ENCODE measurements at places on chromosomes 6 and 20.

GRCh38 chr6:158039571-158040050 is 57.9 kb downstream of the SYNJ2 start:
- DNase-seq: no peak

DNA sequence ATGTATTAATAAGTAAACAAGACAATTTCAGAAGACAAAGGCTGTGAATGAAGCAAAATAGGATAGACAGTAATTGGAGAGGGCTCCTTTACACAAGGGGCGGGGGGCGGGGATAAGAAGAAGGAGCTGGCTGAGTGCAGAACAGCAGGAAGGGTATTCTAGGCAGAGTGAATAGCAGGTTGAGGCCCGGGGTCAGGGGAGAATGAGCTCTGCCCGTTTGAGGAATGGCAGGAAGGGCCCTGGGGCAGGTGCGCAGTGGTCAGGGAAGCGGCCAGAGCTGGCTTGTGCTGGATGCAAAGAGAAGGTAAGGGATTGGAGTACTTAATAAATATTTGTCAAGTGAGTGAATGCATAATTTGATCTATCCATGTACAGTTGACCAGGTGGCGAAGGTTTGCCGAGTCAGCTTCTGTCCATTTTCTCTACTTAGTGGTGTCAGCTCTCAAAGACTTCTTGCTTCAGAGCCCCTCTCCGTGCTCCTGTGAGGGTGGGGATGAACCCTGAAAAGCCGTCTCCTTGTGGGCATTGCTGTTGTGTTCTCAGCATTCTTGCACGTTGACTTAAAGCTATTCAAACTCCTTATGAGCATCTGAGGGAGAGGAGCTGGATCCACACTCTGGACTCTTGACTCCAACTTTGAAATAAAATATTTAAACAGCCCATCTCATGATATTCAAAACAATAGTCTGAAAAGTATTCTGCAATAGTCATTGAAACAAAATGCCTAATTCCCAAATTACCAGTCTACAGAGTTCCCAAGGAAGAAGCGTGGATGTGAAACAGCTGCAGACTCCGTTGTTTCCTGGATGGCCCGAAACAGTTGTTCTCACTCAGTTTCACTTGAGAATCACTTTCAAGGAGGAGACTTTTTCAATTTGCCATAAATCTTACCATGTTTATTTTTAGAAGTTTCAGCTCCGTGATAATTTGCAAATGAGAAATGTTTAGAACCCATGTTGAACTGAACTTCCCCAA is 105.1 kb downstream of the EDN3 start:
- DNase-seq: peak; percentile 53

DNA sequence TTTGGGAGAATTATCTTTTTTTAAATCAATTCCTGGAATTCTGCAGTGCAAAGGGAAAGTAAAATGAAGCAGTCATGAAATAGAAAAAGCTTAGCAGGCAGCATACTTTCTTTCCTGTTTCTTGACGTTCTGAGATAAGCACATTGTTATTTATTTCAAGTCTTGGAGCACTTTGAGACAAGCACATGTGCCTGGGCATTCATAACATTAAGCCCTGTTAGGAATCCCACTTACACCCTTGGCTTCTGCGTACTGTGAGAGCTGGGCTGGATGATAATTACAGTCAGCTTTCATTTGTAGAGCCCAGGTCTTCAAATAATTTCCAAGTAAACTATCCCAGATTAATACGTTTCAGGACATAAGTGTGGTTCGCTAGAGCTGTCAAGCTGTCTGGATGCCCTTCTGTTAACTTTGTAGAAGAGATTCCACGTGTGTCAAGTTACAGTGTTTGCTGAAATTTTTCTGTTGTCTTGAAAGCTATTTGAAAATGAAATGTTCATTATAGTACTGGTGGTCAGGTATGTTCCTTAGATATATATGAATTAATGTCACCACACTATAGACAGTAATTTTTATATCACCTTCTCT is 8.9 kb downstream of the FARS2 start:
- DNase-seq: no peak

GRCh38 chr6:39005774-39006173 is 42.8 kb upstream of the GLP1R start:
- no peak for DNase-seq

DNA sequence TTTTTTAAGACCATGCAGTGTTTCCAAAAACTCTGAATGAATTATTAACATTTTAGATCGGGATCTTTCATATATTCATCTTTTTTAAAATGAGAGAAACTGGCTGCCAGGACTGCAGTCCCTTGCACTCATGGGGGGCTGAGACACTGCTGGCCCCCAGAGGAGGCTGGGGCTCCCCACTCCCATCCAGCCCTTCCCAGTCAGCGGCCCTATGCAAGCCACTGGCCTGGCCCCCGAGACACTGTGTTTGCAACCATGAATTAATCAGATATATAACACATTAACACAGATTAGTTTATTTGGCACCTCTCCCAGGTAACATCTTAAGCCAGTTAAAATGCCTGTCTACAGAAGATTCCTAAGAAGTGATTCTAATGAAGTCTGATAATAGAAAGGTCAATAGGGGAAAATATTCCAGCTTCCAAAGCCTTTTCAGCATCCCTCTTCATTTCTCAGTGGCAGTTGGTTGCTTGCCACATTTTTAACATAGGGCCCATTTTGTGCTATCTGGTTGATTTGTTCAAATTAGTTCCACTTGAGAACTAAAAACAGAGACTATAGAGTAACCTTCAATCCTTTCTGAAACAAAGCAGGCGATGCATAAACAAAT is 184.4 kb upstream of the FBXL4 start:
- DNase-seq: peak; percentile 35

DNA sequence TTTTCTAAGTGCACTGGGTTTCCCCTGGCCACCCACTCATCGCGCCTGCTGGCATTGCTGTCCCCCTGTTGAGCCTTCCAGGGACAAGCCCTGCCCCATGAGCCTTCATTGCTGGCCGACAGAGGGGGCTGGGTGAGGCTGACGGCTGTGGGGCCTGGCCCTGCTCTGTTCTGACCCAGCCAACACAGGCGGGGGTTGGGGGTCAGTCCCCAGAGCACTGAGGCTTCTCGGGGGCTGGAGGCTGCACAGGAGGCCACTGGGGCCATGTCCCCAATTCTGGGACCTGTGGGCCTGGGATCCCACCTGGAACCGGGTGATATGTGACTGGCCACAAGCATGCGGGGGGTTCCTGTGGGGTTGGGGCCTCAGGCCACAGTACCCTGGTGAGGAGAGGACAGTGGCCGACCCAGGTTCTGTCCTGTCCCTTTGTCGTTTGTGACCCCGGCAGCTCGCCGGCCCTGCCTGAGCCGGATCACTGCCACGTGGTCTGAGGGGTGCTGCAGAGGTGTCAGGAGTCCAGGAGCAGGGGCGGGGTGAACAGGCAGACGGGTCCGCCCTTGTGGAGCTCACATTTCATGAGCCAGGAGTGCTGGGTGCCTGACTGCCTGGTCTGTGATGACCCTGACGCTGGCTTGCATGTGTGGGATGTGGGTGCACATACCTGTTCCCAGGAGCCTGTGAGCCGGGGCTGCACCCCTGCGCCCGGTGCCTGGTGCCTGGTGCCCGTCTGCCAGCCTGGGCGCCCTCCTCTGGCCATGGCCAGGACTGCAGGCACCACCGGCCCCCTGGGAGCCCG is 2.1 kb upstream of the COL20A1 start:
- peak; percentile 59 for DNase-seq

- peak; percentile 65 for DNase-seq
Observed at GRCh38 chr6:152720974-152721373, 23.3 kb downstream of the MYCT1 start.

DNA sequence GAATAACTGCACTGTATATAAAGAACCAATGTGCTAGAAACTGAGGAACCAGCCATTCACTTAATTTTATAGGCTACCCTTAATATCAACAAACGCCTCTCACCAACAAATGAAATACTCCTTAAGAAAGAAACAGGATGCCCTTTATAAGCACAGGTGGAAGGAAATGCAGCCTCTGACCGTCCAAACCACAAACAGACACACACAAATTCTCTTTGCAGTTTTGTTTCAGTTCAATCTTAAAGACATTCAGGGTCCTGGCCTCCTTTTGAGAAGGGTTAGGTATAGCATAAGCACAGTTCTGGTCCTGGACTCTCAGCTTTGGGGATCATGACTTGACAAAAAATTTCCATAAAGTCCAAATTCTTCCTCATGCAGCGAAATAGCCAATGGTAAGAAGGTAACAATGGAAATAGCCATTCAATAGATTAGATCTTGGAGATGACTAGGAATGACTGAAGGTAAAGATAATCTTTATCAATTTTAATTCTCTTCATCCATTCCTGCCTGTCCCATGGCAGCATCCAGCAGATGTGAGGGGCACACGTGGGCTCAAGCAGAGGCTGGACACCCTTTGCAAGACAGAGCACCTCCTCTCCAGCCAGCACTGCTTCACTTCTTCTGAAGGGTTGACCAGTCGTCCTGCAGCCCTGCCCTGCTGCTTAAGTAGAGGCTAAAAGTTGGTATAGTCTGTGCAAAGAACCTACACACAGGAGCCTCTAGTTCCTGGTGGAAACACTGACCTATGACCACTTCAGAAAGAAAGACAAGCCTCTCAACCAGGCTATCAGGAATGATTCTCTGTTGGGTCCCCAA is 123.9 kb downstream of the CD83 start:
- DNase-seq: no peak

DNA sequence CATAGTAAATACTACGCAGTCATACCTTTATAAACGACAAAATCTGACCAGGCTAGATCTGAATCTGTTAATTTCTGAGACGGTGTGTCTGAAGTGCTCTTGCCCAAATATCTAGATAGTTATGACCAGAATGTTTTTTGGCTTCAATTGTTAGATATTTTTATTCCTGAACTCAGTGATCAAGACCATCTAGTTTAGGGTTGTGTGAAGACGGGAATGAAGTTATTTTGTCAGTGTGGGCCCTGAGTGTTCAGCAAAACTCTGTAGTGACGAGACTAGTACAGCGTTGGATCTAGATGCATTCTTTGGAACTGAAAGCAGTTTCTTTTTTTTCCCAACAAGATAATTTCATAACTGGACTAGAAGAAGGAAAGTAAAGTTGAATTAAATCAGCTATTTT is 3.1 kb downstream of the STXBP5 start:
- no peak for DNase-seq

GRCh38 chr6:13299918-13300317 is 28.4 kb downstream of the TBC1D7 start:
- no peak for DNase-seq

GRCh38 chr6:157514659-157515496 is 133.9 kb downstream of the ZDHHC14 start:
- no peak for DNase-seq

DNA sequence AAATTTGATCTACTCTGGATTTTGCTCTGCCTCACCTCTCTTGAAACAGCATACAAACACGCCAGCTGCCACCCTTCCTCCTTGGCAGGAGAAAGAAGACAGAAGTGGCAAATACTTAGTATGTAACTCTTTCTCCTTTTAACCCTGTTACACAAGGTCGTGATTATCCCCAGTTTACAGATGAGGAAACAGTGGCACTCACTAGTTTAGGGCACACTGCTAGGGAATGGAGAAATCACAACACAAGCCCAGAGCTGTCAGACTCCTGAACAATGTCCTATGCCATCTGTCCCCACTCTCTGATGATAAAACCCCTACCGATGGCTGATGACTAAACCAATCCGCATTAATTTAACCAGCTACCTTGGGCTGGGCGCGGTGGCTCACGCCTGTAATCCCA is 79.7 kb downstream of the FGD2 start:
- no peak for DNase-seq

GRCh38 chr6:44012078-44012493 is 115.2 kb downstream of the MRPL14 start:
- DNase-seq: no peak

GRCh38 chr20:58251979-58252591 is 23.6 kb upstream of the ANKRD60 start:
- no peak for DNase-seq

GRCh38 chr6:117927866-117928265 is 20.8 kb downstream of the SLC35F1 start:
- no peak for DNase-seq

- no peak for DNase-seq
Observed at GRCh38 chr6:123896869-123897268, 93.2 kb downstream of the NKAIN2 start.

- no peak for DNase-seq
Observed at GRCh38 chr6:115891750-115892149, 168.9 kb downstream of the FRK start.

DNA sequence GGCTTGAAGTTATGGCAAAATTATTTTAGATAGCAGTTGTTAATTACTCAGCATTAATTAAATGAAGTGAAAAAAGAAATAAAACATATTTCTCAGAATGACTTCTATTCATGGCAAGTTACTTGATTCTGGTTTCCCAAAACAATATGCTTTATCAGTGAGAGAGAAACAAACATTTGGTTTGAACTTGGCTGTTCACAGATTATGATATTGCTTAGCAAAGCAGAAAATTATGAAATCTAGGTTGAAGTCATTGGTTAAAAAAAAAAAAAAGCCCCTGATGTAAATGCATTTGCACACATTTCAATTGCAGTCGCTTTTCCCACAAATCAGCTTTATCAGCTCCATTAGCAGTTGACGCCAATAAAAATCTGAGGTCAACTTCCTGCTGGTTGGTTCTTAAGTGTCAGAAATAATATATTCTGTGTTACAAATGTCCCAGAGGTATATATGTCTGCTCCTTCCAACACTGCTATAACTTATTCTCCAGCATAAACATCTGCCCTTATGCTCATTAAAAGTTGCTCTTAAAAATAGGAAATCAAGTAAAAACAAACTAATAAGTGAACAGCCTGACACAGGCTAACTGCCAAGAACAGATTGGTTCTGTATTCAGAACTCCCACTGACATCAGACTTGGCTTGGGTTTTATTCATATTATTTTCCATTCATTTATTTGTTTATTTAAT is 275.4 kb downstream of the PHF3 start:
- DNase-seq: peak; percentile 34

DNA sequence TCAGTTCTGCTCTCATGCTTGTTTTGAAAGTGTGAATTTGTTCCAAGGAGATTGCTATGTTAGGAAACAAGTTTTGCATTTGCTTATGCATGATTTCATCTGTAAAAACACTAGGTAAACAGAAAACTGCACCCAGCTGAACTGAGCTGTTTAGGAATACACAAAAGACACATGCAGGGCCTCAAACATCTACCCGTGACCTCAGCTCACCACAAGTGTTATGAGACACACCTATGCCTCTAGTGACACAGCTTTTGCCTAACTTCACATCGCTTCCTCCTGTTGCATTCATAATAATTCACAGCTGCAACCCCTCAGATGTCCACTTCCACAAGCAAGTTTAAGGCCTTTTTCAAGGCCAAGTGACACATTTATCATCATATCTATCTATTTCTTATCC is 98.0 kb upstream of the SLC24A3 start:
- no peak for DNase-seq

GRCh38 chr6:112560651-112561050 is 213.5 kb downstream of the RFPL4B start:
- DNase-seq: no peak

All from eye (tissue), 1 donor.